H9 (cell line): ENCODE measurements at places on chromosomes 5 and 9.

- DNase-seq: no peak
Measured at GRCh38 chr5:98705841-98706240, 67.6 kb upstream of the RGMB start.

DNA sequence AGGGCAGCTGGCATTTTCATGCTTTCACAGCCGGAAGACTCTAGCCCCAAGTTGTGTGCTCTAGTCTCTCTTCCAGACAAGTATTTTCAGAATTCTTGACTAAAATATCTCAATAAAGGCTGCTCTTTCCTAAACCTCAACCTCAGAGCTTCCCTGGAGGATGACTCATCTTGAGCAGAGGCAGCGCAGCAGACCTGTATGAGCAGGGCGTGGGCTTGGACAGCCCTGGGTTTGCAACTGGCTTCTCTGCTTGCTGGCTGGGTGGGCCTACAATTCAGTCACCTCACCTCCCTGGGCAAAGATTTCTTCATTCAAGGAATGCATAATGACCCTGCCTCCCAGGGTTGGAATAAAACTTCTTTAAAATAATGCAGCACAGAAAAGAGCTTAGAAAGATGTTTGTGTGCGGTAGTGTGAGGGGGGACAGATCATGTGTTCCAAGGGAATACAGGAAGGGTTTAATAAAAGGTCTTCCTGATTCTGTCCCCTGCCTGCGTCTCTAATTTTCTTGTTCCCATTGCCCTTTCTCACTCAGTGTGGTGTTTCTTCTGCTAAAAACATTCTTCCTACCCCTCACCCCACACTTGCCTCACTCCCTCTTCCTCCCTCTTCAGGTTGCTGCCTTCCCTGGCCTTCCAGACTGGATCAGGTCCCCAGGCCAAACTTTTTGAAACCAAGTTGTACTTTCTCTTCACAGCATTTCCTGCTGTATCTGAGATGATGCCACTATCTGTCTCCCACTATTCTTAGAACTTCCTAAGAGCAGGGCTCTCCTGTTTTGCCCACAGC lies 39.4 kb upstream of the MAP1B start:
- no peak for DNase-seq

DNA sequence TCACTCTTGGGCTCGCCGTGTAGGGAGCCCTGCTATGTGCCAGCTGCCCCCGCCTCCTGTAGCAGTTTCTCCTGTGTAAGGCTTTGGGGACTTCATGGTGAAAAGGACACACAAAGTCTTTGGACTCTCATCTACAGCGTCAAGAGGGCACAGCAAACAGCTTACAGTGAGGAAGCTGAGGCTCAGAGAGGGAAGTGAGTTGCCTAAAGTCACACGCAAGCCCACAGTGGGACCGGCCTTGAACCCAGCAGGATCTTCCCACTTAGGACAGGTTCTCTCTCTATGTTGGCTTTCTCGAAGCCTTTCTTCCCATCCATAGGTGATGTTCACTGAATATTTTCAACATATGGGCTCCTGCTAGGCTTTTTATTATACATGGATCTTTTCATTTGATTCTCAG lies 9.8 kb upstream of the PRRX2 start:
- no peak for DNase-seq

- DNase-seq: no peak
Measured at GRCh38 chr9:124869466-124869985, 7.6 kb downstream of the ARPC5L start.
